CD4-positive, alpha-beta T cell treated with Interleukin-1 beta for 1 hour (primary cell): ENCODE measurements at places on chromosomes 3 and 15.

DNA sequence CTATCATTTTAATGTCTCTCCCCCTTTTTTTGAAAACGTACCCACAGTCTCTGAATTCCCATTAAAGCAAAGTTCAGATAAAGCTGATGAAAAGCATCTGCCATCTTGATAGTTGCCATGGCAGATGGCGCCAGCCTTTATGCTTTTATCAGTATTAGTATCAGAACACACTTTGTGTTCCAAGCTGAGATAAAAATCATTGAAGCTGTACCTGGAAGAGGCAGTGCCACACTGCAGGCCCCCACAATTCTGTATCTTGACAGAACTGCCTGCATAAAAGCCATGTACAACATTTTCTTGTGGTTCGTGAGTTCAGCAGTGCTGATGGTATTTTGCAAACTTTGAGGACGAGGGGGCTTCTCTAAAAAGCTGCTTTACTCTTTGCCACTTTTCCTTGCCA is 311.7 kb downstream of the SATB1 start:
- no peak for DNase-seq

DNA sequence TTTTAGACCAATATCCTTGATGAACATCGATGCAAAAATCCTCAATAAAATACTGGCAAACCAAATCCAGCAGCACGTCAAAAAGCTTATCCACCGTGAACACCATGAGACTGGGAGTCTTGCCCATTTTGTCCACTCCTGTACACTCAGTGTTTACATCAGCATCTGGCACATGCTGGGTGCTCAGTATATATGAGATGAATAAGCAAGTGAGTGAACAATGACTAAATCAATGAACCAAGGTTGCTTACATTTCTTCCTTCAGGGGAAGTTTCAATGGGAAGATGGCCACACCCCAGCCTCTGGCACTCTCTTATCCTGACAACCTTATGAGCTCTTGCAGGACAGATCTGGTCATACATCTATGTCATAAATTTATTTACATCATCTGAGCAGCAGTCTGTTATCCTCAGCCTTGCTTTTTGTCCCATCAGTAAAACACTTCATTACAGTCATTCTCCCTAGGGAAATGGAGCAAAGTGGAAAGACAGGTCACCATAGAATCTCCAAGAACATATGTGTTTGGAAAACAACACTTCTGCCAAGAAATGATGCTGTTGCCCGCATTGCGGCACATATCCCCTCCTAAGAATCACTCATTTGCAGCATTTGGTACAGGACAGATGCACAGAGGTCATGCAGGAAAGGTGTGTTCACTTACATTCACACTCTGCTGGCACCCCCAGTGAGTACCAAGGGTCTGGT is 171.8 kb upstream of the EIF1B start:
- no peak for DNase-seq

DNA sequence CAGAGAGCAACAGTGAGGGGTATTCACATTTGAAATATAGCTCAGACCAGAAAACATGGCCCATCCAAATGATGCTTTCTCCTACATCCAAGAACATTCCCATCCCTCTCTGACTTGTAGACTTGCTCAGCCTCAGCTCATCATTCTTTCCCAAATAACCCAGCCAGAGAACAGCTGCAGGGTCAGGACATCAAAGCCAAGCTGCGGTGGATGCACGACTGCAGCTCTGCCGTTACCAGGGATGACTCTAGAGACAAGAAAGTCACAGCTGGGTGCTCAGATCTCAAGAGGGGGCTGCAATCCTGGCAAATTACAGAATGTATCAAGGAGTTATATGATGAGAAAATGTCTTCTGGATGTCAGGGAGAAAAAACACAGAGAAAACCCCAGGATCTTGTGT is 944.3 kb downstream of the NTRK3 start:
- DNase-seq = no peak

DNA sequence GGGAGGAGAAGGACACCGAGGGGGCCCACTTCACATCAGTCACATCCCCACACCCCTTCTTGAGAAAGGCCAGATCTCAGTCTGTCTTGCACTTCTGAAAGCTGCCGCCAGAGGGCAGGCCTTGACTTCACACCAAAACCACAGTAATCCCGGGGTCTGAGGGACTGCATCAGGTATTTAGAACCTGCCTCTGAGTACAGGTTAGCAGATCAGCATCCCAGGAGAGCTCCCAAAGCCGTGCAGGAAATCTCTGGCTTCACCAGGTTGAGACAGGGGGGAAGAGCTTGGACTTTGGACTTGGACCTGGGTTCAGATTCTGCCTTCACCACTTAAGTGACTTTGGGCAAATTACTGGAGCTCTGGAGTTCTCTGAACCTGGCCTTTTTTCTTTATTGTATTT is 50.3 kb downstream of the LHFPL4 start:
- peak; percentile 72 for DNase-seq

DNA sequence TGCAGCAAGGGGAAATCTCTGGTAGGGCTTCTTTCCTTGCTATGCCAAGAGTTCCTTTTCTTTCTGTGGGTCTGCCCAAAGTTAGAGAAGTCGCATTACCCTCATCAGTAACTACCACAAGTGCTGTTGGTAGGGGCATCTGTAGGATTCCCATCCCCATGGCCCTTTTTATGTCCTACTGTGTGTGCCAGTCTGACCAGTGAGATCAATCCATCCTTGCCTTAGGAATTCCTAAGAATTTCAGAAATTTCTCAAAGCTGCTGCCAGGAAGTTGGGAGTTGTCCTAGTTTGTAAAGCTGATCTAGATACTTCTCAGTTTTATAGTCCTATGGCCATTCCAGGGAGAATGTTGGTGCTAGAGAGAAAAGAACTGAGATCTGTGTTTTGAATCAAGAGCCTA is 36.5 kb downstream of the SH3GL3 start:
- DNase-seq = no peak

DNA sequence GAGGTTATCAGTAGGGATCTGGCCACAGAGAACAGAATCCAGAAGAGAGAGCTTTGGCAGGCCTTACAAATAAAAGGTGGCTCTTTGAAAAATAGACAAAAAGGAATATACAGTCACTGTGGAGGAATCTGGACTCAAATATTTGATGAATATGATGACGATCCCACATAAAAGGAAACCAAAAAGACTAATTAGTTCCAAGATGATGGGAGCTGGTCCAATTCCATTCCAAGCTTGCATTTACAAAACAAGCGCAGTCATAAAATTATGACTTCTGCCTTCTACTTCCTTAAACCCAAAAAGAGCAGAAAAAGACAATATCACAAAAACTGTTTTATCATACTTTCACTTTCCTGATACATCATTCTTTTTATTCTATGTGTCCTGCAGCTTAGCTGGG is 285.8 kb downstream of the DIPK2A start:
- DNase-seq = no peak
